Activated effector memory CD4-positive, alpha-beta T cell treated with anti-CD3 and anti-CD28 coated beads, Interleukin-2, amount 50 U/mL, for 16 hours (primary cell): ENCODE measurements at places on chromosomes 2 and 18.

DNA sequence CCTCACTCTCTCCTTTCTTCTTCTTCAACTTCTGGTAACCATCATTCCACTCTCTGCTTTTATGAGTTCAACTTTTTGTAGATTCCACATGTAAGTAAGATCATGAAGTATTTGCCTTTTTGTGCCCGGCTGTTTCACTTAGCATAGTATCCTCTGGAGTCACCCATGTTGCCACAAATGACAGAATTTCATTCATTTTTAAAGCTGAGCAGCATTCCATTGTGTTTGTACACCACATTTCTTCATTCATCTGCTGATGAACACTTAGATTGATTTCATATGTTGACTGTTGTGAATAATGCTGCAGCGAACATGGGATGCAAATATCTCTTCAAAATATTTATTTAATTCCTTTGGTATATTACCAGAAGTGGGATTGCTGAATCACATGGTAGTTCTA lies 133.6 kb upstream of the ERBB4 start:
- no peak for DNase-seq

- DNase-seq: no peak
These were observed 175.6 kb downstream of the ARL6IP6 start for GRCh38 chr2:152894051-152894450.

DNA sequence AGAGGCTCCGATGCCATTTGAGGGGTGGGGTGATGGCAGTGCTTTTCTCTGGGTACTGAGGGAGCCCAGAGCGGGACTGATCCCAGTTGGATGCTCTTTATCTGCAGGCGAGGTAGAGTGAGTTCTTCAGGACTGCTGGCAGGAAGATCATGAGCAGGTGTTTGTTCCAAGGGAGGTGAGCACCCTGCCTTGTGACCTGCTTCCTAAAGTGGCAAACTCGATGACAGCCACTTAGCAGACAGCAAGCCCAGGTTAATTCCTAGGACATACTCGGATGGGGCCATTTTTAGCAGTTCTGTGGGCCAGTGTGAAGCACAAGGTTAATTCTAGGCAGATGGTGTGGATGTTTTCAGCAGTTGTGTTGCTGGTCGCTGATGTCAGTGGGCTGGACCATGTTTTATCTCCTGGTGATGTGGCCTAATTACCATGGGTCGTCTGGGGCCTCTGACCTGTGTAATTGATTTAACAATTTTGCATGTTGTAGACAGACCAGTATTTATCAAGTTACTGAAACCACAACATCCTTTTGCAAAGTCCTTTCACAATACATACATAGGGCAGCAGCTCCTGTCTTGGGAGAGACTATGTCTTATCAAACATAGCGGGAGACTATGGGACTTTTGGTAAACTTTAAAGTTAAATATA lies 4.9 kb downstream of the FKBP1B start:
- DNase-seq: no peak

GRCh38 chr18:38454764-38455469 lies 889.3 kb upstream of the CELF4 start:
- no peak for DNase-seq

GRCh38 chr18:79251021-79251420 lies 144.7 kb upstream of the NFATC1 start:
- no peak for DNase-seq

DNA sequence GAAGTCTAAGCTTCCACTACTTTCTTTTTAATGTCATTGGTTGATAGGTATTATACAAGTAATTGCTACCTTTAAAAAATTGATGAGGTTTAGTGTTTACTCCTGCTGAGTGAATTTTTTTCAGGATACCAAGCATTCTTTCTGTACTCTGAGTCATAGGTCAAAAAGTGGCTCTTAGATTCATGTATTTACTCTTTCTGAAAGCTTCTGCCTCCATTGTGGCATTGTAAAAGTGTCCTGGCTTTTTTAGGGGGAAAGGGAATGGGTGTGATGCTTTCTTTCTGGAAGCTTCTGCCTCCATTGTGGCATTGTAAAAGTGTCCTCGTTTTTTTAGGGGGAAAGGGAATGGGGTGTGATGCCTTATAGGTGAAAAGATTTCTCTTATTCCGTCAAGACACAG lies 286.5 kb downstream of the LPIN1 start:
- DNase-seq: no peak
